Stimulated activated naive B cell treated with anti-CD40 and anti-IgM and Interleukin-4, amounts not matched to agents 10 μg/mL and 1 μg/mL and 100 μg/mL, for 72 hours (primary cell): ENCODE measurements at places on chromosomes 5 and 9.

DNA sequence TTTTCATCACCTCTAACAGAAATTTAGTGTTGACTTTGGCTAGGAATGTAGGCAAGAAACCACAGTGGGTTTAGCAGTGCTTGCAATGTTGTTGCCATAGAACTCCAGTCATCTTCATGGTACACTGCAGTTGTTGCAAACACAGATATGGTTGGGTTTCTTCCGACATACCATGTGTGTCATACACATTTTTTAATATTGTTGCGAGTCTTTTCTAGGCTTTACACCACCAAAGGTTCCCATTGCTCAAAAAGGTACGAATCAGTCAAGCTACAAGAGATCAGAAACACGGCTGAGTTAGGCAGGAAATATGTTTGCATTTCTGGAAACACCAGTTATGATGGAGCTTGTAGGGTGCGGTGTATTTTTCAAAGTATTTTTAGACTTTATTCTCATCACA lies 172.4 kb downstream of the SYK start:
- H3K27ac ChIP-seq: no peak overlapping the region
- H3K36me3 ChIP-seq: no peaks in the 10 kb centered on the region
- H3K27me3 ChIP-seq: peaks cover 26% of the 10 kb centered on the region
- H3K4me1 ChIP-seq: peaks cover 11% of the 10 kb centered on the region
- no peak for DNase-seq
- no peak overlapping the region for H3K4me3 ChIP-seq

GRCh38 chr5:135655468-135655815 lies 76.7 kb upstream of the CXCL14 start:
- H3K4me1 ChIP-seq: no peaks in the 10 kb centered on the region
- no peaks in the 10 kb centered on the region for H3K36me3 ChIP-seq
- H3K27me3 ChIP-seq: no peaks in the 10 kb centered on the region
- no peak for DNase-seq
- H3K27ac ChIP-seq: no peak overlapping the region

DNA sequence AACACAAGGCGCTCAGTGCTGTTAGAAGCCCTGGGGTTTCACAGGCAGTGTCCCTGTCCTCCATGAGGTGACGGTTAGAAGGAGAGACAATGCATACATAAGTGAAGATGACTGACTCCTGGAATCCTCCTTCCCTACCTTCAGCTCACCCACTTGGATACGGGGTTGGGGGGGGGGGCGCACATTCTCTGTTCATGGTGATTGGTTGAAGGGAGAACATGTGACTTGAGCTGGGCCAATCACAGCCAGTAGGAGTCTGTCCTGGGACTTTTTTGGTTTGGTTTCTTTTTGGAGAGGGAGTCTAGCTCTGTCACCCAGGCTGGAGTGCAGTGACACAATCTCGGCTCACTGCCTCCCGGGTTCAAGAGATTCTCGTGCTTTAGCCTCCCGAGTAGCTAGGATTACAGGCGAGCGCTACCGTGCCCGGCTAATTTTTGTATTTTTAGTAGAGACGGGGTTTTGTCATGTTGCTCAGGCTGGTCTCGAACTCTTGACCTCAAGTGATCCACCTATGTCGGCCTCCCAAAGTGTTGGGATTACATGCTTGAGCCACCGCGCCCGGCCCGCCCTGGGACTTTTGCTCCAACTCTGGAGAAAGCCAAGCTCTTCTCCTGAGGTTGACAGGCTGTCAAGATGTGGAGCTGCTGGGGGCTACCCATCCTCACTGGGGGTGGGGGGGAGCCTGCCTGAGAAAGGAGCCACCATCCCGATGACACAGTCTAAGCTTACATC lies 30.8 kb downstream of the SH3PXD2B start:
- no peak for DNase-seq
- H3K4me3 ChIP-seq: no peak overlapping the region
- H3K4me1 ChIP-seq: no peaks in the 10 kb centered on the region
- H3K27ac ChIP-seq: no peak overlapping the region
- peaks cover 16% of the 10 kb centered on the region for H3K27me3 ChIP-seq
- no peaks in the 10 kb centered on the region for H3K36me3 ChIP-seq

DNA sequence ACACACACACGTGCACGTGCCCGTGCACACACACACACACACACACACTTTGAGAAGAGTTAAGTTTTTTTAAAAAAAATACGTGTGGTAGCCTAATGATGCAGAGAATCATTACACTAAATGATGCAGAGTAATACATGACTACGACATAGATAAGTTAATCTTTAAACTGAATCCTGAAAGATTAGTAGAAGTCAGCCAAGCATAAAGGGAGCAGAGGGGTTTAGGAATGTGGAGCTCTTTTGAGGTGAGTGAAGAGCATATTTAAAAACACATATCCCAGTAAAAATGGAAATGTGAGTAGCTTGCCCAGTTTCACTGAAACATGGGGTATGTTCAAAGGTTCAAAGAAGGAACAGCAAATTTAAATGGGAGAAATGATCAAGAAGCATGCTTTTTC lies 61.3 kb upstream of the TYRP1 start:
- H3K27me3 ChIP-seq: no peaks in the 10 kb centered on the region
- no peak for DNase-seq
- no peaks in the 10 kb centered on the region for H3K4me1 ChIP-seq
- H3K36me3 ChIP-seq: no peaks in the 10 kb centered on the region
- H3K27ac ChIP-seq: no peak overlapping the region

DNA sequence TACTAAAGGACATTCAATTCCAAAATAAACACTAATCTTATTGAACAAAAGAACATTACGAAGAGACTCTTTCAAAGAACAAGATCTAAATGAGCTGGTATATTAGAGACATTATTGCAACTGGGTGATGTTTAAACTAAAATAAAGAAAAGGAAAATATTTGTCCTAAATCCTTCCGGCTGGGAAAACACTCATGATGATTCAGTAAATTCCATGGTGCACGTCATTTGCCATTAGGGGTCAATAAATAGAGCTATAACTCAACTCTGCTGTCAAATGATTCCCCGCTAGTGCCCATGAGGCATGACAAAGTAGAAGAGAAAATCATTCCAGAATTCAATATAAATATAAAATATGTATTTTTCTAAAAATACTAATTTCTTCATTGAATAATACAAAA lies 565.5 kb upstream of the TUSC1 start:
- no peak overlapping the region for H3K27ac ChIP-seq
- no peak for DNase-seq
- H3K36me3 ChIP-seq: no peaks in the 10 kb centered on the region

- no peak overlapping the region for H3K27ac ChIP-seq
- no peaks in the 10 kb centered on the region for H3K36me3 ChIP-seq
- no peak for DNase-seq
These were observed 95.8 kb upstream of the ADAMTS16 start for GRCh38 chr5:5044247-5044840.

- no peaks in the 10 kb centered on the region for H3K36me3 ChIP-seq
- no peak overlapping the region for H3K27ac ChIP-seq
- no peak overlapping the region for H3K4me3 ChIP-seq
These were observed 24.6 kb upstream of the LRRC14B start for GRCh38 chr5:166441-167372.

- peak overlapping the region; percentile 78 for H3K4me3 ChIP-seq
- H3K4me1 ChIP-seq: peaks cover 60% of the 10 kb centered on the region
- no peaks in the 10 kb centered on the region for H3K27me3 ChIP-seq
- peak overlapping the region; percentile 98 for H3K27ac ChIP-seq
- peak; percentile 61 for DNase-seq
These were observed 98.2 kb upstream of the GRHPR start for GRCh38 chr9:37324261-37324683.

GRCh38 chr9:131012023-131012334 lies 3.0 kb downstream of the LAMC3 start:
- no peaks in the 10 kb centered on the region for H3K4me1 ChIP-seq
- H3K36me3 ChIP-seq: no peaks in the 10 kb centered on the region
- DNase-seq: no peak
- H3K4me3 ChIP-seq: no peak overlapping the region
- no peak overlapping the region for H3K27ac ChIP-seq

GRCh38 chr5:116281309-116281708 lies 196.5 kb downstream of the COMMD10 start:
- peaks cover 2% of the 10 kb centered on the region for H3K4me1 ChIP-seq
- no peak overlapping the region for H3K27ac ChIP-seq
- H3K27me3 ChIP-seq: no peaks in the 10 kb centered on the region
- DNase-seq: no peak

GRCh38 chr9:111961575-111961974 lies 65.0 kb downstream of the UGCG start:
- no peak overlapping the region for H3K27ac ChIP-seq
- no peak overlapping the region for H3K4me3 ChIP-seq
- peaks cover 45% of the 10 kb centered on the region for H3K4me1 ChIP-seq
- H3K36me3 ChIP-seq: peaks cover 6% of the 10 kb centered on the region

GRCh38 chr9:89632192-89632733 lies 27.5 kb downstream of the GADD45G start:
- H3K4me1 ChIP-seq: no peaks in the 10 kb centered on the region
- no peak overlapping the region for H3K27ac ChIP-seq
- H3K27me3 ChIP-seq: peaks cover 3% of the 10 kb centered on the region
- H3K36me3 ChIP-seq: no peaks in the 10 kb centered on the region

DNA sequence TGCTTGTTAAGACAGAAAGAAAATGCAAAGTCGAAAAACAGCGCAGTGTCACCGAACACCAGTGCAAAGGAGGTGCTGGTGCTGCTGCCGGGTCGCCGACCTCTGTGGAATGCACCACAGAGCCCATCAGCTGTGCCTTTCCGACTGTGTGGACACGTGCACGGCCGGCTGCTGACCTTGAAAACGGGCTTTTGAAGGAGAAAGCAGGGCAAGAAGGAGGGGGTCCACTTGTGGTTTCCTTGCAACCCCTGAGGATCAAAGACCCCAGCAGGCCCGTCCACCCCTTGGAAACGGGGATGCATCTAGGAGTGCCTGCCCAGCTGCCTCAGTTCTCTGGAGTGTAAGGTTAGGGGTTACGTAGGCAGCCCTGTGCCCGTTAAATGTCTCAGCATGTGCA lies 6.2 kb upstream of the OLFM1 start:
- no peaks in the 10 kb centered on the region for H3K36me3 ChIP-seq
- no peak for DNase-seq
- H3K4me3 ChIP-seq: no peak overlapping the region
- H3K27ac ChIP-seq: no peak overlapping the region

GRCh38 chr5:145887976-145888574 lies 15.3 kb upstream of the GRXCR2 start:
- no peak for DNase-seq
- H3K36me3 ChIP-seq: no peaks in the 10 kb centered on the region
- H3K4me1 ChIP-seq: no peaks in the 10 kb centered on the region
- no peak overlapping the region for H3K4me3 ChIP-seq
- peaks cover 10% of the 10 kb centered on the region for H3K27me3 ChIP-seq
- no peak overlapping the region for H3K27ac ChIP-seq

GRCh38 chr9:87593359-87593980 lies 95.8 kb downstream of the DAPK1 start:
- H3K27me3 ChIP-seq: no peaks in the 10 kb centered on the region
- no peaks in the 10 kb centered on the region for H3K36me3 ChIP-seq
- H3K27ac ChIP-seq: no peak overlapping the region

GRCh38 chr5:68732251-68732650 lies 361.6 kb upstream of the SLC30A5 start:
- no peak overlapping the region for H3K27ac ChIP-seq
- no peaks in the 10 kb centered on the region for H3K36me3 ChIP-seq
- peaks cover 5% of the 10 kb centered on the region for H3K4me1 ChIP-seq
- H3K4me3 ChIP-seq: no peak overlapping the region

- no peak overlapping the region for H3K27ac ChIP-seq
- H3K36me3 ChIP-seq: no peaks in the 10 kb centered on the region
- peaks cover 27% of the 10 kb centered on the region for H3K27me3 ChIP-seq
- no peaks in the 10 kb centered on the region for H3K4me1 ChIP-seq
- DNase-seq: no peak
- no peak overlapping the region for H3K4me3 ChIP-seq
These were observed 93.4 kb upstream of the ITGA2 start for GRCh38 chr5:52895572-52896413.

GRCh38 chr5:68748101-68748500 lies 345.7 kb upstream of the SLC30A5 start:
- no peak overlapping the region for H3K4me3 ChIP-seq
- no peak for DNase-seq
- H3K4me1 ChIP-seq: peaks cover 8% of the 10 kb centered on the region
- H3K27me3 ChIP-seq: peaks cover 10% of the 10 kb centered on the region
- H3K36me3 ChIP-seq: no peaks in the 10 kb centered on the region

DNA sequence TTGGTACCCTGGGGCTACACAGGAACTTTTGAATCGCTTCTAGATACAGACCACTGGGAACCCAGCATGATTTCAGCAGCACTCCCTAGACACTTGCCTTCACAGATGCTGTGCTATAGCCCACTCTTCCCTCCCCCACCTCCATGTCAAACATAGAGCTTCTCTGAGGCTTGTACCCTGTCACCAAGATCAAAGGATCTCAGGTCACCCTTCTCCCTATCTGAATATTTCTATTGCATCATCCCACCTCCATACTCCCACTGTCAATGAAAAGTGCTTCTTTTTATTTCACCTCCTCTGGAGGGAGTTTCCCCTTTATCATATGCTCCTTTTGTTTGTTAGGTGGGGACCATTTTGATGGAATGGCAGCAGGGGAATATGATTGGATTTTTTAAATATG lies 29.2 kb upstream of the PHF24 start:
- peaks cover 36% of the 10 kb centered on the region for H3K27me3 ChIP-seq
- no peak for DNase-seq
- H3K27ac ChIP-seq: no peak overlapping the region
- no peak overlapping the region for H3K4me3 ChIP-seq

DNA sequence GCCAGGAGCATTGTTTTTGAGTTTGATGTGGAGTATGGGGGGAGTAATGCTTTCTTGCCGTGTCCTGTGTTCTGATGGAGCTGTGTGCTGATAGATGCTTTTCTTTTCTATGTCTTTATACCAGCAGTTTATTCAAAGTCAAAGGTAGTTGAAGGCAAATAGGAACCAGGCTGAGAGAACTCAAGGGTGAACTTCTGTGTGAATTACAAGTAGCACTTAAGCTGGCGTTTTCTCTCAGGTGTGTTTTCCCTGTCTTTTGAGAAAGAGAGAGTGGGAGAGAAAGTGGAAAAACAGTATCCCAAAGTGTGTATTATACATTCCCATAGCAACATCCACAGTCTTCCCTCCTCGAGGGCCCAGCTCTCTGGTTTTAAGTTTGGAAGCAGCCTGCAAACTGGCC lies 1.5 kb downstream of the TNFAIP8 start:
- DNase-seq: no peak
- H3K4me1 ChIP-seq: peaks cover 50% of the 10 kb centered on the region
- peak overlapping the region; percentile 99 for H3K27ac ChIP-seq
- peak overlapping the region; percentile 95 for H3K4me3 ChIP-seq
- H3K36me3 ChIP-seq: peaks cover 43% of the 10 kb centered on the region

DNA sequence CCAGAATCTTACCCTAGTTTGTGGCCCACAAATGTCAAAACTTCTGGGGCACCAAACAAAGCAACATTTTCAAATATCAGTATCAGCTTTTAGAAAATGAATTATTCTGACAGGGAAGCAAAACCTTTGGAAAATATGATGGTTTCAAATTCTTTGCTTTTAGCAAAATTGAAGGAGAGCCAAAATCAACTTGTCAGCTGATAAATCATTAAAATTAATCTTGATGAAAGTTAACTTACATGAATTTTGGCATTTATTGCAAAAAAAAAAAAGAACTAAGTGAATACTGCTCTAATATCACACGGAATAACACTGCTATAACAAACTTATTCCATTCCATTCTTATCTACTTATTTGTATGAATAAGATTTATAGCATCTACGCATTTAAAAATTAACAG lies 158.1 kb upstream of the TARS1 start:
- H3K4me1 ChIP-seq: no peaks in the 10 kb centered on the region
- no peaks in the 10 kb centered on the region for H3K27me3 ChIP-seq
- no peak overlapping the region for H3K4me3 ChIP-seq
- DNase-seq: no peak
- H3K27ac ChIP-seq: no peak overlapping the region
